NCI-H526 (cell line): ENCODE measurements at places on chromosomes 11 and 22.

GRCh38 chr11:47104261-47104950, 72.3 kb downstream of the ARFGAP2 start:
- peak; percentile 50 for DNase-seq

GRCh38 chr22:46290843-46291785, 5.6 kb upstream of the GTSE1 start:
- no peak for DNase-seq

DNA sequence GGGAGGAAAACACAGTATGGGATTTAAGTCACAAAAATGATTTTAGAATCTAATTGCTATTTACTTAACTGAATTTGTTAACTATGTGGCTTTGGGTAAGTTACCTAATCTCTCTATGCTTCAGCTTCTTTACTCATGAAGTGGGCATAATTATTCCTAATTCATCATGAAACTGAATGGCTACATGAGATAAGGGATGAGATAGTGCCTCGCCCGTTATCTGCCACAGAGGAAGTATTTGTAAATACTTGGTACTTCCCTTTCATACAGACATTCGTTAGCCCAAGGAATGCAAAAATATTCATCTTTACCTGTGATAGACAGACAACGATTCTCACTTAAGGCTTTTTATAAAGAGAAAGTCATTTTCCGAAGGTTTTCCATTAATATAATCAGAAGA, 221.2 kb upstream of the BLID start:
- DNase-seq: no peak

DNA sequence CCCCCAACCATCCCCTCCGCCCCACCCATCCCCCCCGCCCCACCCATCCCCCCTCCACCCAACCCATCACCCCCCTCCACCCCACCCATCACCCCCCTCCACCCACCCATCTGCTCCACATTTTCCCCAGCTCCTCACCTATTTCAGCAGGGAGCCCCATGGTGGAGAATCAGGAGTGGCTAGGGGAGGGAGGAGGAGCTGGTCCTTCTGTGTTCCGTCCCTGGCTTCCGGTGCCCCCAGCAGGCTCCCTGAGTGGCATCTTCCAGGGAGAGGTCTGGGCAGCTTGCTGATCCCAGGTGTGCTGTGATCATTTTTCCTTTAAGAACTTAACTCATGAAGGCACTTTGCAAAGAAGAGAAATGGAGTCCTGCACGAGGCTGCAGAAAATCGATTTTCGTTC, 365.8 kb downstream of the TBC1D22A start:
- no peak for DNase-seq
